Epithelial cell of proximal tubule (primary cell): ENCODE measurements at places on chromosomes 3 and 15. TPM values are rescaled to one million over a fixed set of nuclear protein-coding genes. Genes with fewer than 3 reads are reported as not detected.

SOX2 gene
- not detected in 2 replicates for total RNA-seq

COX17 gene
- 45.3 and 91.1 TPM in 2 replicates for total RNA-seq

SLC25A26 gene
- total RNA-seq, result 16.2 and 17.5 TPM in 2 replicates

MME gene
- total RNA-seq, result 20.1 and 61.6 TPM in 2 replicates

SERPINI2 gene
- total RNA-seq, result not detected in 2 replicates

FGD5 gene
- 0.06 TPM in 1 of 2 replicates, not detected in the other for total RNA-seq

XCR1 gene
- total RNA-seq, result not detected in 2 replicates

EXOSC7 gene
- total RNA-seq, result 68.3 and 85.1 TPM in 2 replicates

GRCh38 chr3:168534761-168535160, 439.0 kb upstream of the GOLIM4 start:
- DNase-seq, result no peak

GRCh38 chr15:70170096-70170699, 72.5 kb upstream of the TLE3 start:
- DNase-seq, result no peak

DNA sequence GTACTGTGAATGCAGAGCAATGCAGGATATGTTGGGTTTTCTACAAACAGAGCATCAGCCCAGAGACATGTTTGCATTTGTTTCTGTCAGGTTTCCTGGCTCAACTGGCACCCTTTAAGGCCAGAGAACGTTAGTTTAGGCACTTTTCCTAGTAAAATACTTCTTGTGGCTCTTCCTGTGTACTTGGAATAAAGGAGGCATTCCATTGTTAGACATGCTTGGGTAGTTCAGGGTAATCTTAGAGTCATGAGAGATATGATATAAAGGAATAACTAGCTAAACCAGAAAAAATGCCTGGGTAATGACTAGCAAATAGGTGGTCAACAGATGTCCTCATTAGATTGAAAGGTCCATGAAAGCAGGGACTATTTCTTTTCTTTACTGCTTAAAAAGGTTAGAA, 60.4 kb upstream of the RBM5 start:
- DNase-seq, result peak; percentile 33

DNA sequence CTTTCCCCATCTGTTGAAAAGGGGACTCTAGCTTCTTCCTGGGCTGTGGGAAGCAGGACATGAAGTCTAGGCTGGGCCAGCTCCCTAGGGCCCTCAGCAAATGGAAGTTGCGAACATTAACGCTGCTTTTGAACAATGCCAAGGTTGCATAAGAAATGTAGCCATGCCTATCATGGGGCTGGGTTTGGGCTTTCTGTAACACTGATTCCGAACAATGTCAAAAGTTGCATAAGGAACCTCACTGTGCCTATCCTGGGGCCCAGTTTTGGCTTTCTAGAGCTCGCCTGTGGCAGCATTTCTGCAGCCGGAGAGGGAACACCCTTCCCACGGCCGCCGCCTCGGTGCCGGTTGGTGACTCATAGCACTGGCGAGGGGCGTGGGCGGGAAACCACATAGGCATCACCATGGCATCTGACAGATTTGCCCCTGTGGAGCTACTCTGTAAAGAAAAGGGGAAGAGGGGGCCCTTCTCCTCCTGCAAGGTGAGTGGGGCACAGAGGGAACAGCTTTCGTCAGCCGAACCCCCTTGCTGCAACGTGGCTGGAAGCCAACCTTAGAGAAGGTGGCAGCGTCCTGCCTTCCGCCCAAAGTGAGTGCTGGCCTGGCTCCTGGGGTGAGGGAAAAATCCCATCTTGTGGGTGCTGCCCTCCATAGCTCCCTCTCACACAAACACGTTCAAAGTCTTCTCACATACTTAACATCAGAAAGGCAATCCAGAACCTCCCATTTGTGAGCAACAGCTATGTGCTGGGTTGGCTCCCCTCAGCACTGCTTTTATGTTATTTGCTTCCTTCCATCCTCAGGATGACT, 46.6 kb upstream of the ATP2B2 start:
- DNase-seq, result no peak

GRCh38 chr15:70344666-70345065, 246.9 kb upstream of the TLE3 start:
- no peak for DNase-seq

DNA sequence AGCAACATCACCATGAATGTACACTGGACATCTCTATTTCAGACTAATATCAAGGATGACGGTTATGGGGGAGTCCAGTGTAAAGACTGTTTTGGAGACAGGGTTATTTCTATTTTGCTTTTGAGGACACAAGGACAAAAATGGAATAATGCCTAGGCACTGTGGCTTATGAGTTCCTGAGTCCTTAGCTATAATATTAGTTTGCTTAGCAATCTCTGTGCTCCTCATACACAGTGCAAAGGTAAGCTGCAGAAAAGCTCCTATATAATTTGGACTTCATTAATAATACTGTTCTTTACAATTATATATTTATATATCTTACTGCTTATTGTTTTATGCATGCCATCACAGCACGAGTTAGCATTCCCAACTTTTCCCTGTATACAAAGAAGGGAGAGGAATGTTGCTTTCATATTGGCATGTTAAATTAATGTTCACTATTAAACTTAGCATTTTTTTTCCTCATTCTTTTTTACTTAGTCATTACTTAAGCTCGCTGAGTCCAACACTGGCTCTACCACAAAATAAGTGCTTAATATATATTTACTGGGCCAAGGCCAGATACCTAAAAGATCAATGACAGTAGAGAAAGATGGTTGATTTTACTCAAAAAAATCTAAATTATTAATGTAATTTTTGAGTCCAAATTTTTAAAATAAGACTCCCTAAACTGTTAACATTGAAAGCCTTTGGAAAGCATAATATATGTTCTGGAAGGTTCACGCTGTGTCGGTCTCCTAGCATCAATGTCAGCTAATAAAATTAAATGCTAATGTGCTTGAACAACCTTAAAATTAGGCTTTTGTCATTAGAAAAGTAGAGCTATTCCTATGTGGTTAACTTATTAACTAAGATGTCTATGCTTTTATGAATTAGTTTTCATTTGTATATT, 13.8 kb downstream of the THBS1 start:
- DNase-seq, result no peak

- no peak for DNase-seq
Measured at GRCh38 chr3:169149349-169149890, 514.1 kb downstream of the MECOM start.

- DNase-seq, result no peak
Measured at GRCh38 chr3:14440531-14441239, 38.3 kb downstream of the SLC6A6 start.

GRCh38 chr3:11447584-11448200, 175.5 kb downstream of the ATG7 start:
- DNase-seq, result no peak

DNA sequence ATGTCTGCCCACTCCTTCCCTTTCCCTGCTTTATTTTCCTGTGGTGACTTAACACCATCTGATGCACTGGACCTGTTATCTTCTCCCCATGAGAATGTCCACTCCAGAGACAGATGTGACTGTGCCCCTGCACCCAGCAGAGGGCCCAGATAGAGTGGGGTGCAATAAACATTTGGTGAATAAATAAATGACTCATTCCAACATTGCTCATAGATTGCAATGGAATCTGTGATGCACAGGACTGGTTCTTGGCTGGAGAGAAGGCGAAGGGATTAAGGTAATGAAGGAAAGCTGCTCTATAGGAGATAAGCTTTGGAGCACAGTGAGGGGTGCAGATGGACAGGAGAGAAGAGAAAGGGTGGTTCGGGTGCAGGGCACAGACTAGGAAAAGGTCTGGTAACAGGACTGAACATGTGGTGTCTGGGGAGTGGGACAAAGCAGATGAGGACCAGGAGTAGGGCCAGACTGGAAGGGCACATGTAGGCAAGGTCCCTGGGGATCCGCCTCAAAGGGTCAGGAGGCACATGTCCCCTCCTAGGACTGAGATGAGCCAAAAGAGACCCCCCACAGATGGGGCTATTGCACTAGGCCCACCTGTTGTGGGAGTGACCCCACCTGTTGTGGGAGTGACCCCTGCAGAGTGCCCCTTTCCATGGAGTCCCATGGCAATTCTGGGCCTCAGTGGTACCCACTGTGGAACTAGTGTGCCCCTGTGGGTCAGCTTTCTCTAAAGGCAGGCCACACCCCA, 17.5 kb upstream of the POC1A start:
- DNase-seq, result no peak

DNA sequence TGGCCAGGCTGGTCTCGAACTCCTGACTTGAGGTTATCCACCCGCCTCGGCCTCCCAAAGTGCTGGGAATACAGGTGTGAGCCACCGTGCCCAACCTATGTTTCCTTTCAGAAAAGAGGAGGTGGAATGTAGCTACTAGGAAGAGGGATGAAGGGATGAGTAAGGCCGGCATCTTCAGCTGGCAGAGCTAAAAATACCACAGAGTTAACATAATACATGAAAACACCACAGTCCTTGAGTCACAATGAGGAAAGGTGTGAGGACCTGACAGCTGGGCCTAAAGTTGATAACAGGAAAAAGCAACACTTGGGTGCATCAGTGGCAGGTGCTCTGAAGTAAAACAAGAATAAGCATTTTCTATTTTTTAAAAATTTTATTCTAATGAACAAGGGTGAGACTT, 392.2 kb downstream of the DIPK2A start:
- no peak for DNase-seq

- DNase-seq, result no peak
Measured at GRCh38 chr3:89644716-89645115, 537.3 kb downstream of the EPHA3 start.

- DNase-seq, result no peak
Measured at GRCh38 chr15:94238539-94239118, 7.3 kb downstream of the MCTP2 start.

GRCh38 chr3:160437083-160437455, 12.5 kb downstream of the TRIM59 start:
- DNase-seq, result no peak

- DNase-seq, result no peak
Measured at GRCh38 chr3:161342629-161343028, 28.7 kb downstream of the SPTSSB start.

DNA sequence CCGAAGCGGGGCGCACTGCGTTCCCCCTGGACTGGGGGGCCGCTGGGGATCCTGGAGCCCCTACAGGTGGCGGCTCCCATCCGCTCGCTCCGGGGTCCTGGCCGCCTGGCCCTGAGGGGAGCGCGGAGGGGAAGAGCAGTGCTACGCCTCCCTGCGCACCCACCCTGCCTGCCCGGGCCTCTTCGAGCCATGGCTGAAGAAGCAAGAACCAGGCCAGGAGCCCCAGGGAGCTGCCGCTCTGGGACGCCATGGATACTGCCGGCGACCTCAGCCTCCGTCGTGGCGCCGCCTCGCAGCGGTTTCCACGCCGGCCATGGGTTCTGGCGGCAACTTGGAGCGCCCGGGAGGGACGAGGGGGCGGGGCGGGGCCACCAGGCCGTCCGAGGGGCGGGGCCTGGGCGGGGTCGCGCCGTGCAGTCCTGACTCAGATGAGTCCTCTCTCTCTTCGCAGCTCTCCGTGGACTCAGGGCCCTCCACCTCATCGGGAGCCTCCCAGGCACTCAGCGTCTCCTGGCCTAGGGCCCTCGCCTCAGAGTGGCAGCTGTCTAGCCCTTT, 50.9 kb downstream of the MYL3 start:
- DNase-seq, result no peak

GRCh38 chr3:98556164-98557130, 24.7 kb downstream of the GPR15 start:
- no peak for DNase-seq

DNA sequence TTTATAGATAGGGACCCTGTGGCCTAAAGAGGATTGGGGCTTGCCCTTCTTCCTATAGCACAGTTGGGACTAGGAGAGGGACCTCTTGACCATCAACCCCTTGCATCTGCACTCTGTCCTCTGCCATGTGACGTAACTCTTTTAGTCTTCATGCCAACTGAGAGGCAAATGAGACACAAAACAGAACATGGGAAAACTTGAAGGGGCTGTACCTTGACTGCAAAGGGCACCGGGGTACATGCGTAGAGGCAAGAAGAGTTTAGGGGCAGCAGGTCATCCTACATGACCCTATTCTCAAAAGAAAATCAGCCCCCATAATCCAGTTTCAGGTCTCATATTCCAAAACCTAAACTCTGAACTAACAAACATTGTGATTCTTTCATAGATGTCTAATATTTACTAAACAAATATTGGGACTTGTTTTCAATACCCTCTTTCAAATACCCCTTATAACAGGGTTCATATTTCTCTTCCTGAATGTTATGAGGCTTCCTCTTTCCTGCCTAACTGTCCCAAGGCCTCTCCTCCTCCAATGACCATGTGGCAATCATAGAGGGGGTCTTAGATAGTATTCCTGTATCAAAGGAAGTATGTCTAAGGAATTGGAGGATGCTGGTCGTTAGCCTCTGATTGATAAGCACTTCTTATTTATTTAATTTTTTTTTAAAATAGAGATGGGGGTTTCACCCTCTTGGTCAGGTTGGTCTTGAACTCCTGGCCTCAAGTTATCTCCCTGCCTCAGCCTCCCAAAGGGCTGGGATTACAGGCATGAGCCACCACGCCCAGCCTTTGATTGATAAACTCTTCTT, 20.6 kb downstream of the ACKR2 start:
- no peak for DNase-seq

DNA sequence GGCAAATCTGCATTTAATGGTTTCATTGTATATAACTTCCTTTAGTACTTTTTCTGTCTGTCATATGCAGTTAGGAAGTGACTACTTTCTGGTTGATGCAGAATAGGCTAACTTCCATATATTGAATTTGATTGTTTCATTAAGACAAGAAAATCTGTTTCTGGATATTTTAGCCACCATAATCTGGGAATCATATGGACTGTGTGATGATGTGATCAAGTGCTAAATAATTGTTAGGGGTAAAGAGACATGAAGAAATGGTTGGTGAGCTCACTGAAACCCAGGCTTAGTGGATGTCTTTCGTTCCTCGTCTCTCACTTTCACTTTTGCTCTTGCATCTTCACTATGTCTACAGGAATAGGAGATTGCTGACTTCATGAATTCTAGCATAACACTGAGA, 3.5 kb upstream of the MNS1 start:
- DNase-seq, result no peak

DNA sequence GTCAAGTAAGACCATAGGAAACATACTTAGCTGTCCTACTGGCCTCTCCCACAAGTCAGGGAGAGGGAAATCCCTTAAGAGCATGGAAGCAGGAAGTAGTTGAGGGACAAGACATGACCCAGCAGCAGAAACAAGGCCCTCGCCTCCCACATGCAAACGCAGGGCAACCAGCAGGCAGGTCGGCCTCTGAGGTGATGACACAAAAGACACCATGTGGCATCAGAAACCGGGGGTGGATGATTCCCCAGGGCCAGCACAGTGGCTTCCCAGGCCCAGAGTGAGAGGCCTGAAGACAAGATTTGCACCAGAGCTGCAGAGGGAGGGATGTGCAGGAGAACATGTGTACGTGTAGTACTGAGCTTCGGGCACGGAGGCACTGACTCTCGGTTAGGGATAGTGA, 26.3 kb downstream of the PXYLP1 start:
- no peak for DNase-seq

GRCh38 chr15:93989440-93989998, 241.8 kb upstream of the MCTP2 start:
- DNase-seq, result no peak

DNA sequence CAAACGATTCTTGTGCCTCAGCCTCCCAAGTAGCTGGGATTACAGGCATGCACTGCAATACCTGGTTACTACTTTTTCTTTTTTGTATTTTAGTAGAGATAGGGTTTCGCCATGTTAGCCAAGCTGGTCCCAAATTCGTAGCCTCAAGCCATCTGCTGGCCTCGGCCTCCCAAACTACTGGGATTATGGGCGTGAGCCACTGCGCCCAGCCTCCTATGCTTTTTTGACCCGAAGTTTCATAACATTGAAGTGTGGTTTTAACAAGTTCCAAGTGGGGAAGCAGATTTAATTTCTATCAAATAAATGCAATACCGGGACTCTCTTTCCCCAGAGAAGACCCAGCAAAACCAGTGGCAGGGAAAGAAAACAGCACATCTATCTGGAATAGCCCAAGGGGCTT, 13.7 kb downstream of the SH3BP5 start:
- DNase-seq, result no peak
